ENCODE measurements at places on chromosomes 3 and 15.

DNA sequence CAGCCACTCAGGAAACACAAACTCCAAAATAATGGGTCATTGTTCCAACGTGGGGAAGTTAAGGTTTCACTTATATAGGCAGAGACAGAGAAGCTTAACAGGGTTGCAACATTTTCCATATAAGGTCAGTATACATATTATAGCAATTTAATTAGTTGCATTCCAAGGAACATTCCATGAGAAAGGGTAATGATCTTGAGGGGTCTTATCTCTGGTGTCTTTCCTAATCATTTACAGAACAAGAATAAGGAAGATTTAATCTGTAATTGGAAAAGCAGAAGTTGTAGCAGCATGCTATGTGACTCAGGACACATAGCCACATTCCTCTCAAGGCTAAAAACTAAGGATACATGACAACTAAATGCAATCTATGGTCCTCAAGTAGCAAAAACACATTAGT lies 4.9 kb downstream of the MNS1 start:
- H3K27ac ChIP-seq = no peak overlapping the region
- no peaks in the 10 kb centered on the region for H3K36me3 ChIP-seq
- no peak for DNase-seq

DNA sequence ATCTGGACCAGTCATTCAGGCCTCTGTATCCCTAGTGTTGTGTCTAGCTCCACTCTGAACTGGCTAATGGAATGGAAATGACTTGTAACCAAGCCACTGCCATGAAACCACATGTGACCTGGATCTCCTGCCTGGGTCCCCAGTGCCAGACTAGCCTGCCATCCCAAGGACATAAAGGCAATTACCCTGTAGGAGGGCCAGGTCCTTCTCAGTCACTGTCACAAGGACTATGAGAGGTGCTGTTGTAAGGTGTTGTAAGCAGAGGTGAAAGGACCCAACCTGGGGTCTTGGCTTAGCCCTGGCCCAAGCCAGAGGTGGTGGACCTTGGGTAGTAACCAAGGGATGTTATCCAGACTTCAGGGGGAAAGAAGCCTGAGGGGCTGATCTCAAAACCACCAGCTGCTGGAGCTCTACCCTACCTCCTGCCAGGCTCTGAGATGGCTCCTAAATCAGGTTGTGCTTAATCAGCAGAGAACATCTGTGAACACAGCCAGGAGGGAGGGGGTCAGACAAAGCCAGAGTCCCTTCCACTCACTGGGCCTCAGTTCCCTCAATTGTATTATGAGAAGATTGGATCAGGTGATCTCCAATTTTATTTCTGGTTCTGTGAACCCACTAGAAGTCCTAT lies 15.7 kb upstream of the KLHL24 start:
- no peaks in the 10 kb centered on the region for H3K4me1 ChIP-seq
- no peak for DNase-seq
- H3K4me3 ChIP-seq = no peak overlapping the region
- H3K27ac ChIP-seq = no peak overlapping the region
- no peaks in the 10 kb centered on the region for H3K36me3 ChIP-seq

DNA sequence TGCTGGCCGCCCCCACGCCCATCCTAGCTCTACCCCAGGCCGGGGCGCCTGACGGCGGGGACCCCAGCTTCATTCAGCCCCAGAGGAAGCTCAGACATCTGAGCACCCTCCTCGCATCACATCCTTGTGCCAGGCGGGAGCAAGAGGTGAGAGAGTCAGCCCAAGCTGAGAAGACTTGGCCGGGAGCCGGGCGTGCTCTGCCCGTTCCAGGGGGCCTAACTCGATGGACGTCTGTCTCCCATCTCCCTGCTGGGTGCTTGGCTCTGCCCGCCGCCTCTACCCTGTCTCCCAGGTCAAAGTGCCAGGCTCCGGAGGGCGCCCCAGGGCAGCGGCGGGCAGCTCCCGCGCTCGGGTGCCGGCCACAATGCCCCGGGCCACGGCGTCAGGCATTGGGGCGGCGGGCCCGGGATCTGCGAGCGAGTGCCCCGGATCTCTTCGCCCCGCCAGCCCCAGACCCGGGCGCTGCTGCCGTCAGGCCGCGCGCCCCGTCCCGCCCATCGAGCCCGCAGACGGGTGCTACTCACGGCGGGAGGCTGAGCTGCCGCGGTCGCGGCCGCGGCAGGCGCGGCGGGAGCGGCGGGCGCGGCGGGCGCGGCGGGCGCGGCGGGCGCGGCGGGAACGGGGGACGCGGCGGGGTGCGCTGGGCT lies 388 bp downstream of the DAPK2 start:
- peaks cover 6% of the 10 kb centered on the region for H3K4me1 ChIP-seq
- H3K4me3 ChIP-seq = no peak overlapping the region
- H3K36me3 ChIP-seq = no peaks in the 10 kb centered on the region

DNA sequence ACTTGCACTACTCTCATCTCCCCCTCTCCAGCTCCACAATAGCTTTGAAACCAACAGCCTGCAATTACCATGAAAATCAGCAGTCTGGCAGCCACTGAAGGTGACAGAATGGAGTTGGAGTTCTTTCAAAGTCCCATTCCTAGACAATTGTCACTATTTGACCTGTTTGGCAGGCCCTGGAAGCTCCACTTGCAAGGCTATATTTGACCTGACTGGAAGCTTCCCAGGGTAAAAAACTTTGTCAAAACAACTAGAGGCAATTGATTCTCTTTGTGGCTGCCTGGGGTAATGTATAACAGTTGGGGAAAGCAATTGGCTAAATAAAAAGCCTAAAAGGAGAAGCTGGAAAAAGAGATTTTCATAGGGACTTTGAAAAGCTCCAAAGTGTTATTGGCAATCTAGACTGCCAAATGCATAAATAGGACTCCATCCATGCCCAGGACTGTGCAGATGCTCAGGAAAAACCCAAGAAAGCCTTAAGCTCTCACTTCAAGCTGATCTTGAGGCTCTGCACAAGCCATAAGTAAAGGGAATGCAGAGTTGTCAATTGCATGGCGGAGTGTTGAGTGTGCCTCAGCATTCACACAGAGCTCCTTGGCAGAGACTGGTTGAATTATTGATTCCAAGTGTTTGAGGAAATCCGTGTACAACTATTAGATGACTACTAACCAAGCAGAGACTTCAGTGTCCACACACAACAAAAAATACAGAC lies 18.3 kb downstream of the GREM1 start:
- no peaks in the 10 kb centered on the region for H3K36me3 ChIP-seq
- DNase-seq = no peak
- no peaks in the 10 kb centered on the region for H3K4me1 ChIP-seq
- no peak overlapping the region for H3K27ac ChIP-seq
- peaks cover 6% of the 10 kb centered on the region for H3K27me3 ChIP-seq

GRCh38 chr3:13770170-13771169 lies 109.4 kb downstream of the WNT7A start:
- no peaks in the 10 kb centered on the region for H3K4me1 ChIP-seq
- H3K4me3 ChIP-seq = no peak overlapping the region
- no peaks in the 10 kb centered on the region for H3K27me3 ChIP-seq
- H3K36me3 ChIP-seq = no peaks in the 10 kb centered on the region
- H3K27ac ChIP-seq = no peak overlapping the region
- no peak for DNase-seq

- no peak overlapping the region for H3K27ac ChIP-seq
- no peak for DNase-seq
- H3K27me3 ChIP-seq = peaks cover 15% of the 10 kb centered on the region
Observed at GRCh38 chr15:68555679-68556037, 23.1 kb upstream of the CORO2B start.

DNA sequence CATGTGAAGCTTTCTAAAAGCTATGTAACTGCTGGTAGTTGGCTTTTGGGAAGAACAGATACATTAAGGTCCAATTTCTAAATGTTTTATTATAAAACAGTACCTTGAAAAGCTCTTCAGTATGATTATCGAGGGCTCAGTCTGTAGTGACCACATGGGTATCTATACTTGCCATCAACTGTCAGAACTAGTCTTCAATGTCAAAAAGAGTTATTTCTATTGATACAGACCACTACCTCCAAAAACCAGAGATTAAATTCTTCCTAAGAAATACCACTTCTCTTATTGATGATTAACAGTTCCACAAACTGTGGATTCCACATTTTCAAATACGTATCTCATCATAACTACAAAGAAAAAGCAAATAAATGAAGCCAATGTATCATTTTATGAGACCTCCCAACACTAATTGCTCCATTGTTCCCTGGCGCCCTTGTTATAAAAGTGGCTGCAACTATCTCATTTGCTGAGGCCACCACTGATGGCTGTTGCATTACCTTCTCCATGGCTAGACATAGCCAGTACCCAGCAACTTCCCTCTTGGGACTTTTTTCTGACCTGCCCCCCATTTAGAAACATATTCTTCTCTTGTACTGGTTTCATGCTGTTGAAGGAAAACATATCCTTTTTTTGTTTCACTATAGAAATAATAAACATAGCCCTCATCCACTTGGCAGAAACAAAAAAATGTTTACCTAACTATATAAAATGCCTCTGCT lies 33.9 kb upstream of the MBNL1 start:
- no peak for DNase-seq
- no peak overlapping the region for H3K27ac ChIP-seq
- H3K27me3 ChIP-seq = no peaks in the 10 kb centered on the region
- H3K36me3 ChIP-seq = no peaks in the 10 kb centered on the region
- H3K4me3 ChIP-seq = no peak overlapping the region

Measured in CD4-positive, CD25-positive, alpha-beta regulatory T cell (primary cell).